ENCODE measurements at places on chromosomes 3 and 15.

DNA sequence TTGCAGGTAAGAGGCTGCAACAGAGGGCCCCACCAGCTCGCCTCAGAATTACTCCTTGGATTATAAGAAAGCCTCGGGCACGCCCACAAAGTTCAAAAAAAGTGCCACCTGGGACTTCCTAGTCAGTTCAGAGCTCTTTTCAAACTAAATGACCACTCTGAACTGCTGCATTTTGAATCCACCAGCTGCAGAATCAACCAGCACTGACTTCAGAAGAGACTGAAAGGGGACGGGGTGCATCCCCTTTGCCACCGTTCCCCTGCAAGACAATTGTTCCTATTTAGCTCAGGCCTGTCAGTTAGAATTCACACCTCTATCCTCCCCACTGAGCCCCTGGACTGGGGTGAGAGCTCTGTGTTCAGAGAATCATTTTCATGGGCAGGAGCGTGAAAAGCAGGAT lies 181.4 kb upstream of the GADL1 start:
- DNase-seq: no peak

DNA sequence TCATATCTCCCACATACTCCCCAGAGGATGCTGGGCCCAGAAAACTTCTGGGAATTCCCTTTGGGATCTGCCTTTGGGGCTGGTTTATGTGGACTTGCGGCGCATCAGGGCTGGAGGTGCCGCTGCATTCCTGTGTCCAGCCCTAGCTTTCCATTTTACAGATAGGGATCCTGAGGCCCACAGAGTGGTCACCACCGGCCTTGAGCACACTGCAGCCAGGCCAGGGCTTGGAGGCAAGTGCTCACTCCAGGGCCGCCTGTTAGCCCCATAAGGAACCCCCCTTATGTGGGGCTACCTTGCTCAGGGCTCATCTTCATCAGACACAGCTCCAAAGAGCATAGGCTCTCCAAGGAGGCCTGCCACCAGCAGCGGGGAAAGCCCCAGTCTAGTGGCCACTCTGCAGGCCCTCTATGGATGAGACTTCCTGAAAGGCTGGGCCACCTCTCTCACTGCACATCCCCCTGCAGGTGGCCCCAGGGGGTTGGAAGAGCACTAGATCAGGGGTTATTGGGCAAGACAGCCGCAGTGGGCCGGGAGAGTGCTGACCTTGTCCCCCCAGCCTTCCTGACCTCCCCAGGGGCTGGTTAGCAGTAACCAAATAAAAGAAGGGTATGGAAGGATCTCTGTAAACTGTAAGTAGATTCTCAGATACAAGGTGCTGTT lies 9.2 kb upstream of the ATP2B2 start:
- no peak for DNase-seq

GRCh38 chr3:141129049-141129448 lies 77.9 kb downstream of the SPSB4 start:
- no peak for DNase-seq

DNA sequence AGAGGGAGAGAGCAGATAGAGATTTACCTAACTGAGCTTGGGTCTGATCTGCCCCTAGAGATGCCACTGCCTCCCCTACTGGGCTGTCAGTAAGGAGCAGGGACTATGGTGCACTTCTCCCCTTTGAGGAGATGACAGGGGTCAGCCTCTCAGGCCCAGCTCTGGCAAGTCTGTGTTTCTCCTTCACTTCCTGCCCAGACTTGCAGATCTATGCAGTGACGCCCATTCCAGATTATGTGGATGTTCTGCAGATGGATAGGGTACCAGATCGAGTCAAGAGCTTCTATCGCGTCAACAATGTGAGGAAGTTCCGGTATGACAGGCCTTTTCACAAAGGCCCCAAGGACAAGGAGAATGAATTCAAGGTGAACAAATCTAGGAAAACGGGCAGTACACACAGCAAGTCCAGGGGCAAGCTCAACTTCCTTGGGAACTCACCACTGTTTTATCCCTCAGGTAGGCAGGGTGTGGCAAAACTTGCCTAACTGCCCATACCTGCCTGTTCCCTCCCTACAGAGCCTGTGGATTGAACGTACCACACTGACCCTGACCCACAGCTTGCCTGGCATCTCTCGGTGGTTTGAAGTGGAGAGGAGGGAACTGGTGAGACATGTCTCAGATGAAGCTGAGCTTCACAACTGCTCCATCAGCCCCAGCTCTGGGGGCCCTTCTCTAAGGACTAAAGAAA lies 29.1 kb upstream of the MANF start:
- DNase-seq: no peak

GRCh38 chr15:94075349-94075748 lies 156.0 kb upstream of the MCTP2 start:
- DNase-seq: peak; percentile 82

GRCh38 chr3:165983284-165983683 lies 146.1 kb upstream of the BCHE start:
- peak; percentile 6 for DNase-seq

DNA sequence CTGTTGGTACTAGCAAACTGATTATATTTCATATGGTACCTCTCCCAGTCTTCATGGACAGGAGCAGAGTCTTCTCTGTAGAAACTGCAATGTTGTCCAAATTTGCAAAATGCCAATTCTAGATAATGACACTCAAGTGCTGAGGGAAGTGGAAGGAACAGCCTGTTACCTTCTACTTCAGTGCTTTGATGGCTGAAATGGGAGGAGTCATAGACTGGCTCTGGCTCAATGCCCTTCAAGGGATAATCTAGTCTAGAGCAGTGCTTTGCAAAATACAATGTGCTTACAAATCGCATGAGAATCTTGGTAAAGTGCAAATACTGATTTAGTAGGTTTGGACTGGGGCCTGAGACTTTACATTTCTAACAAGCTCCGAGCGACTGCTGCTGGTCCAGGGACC lies 51.7 kb upstream of the ACP3 start:
- DNase-seq: no peak

GRCh38 chr15:72342385-72342784 lies 22.4 kb upstream of the CELF6 start:
- no peak for DNase-seq

- DNase-seq: no peak
Observed at GRCh38 chr15:72783004-72783639, 436 bp downstream of the ADPGK start.

DNA sequence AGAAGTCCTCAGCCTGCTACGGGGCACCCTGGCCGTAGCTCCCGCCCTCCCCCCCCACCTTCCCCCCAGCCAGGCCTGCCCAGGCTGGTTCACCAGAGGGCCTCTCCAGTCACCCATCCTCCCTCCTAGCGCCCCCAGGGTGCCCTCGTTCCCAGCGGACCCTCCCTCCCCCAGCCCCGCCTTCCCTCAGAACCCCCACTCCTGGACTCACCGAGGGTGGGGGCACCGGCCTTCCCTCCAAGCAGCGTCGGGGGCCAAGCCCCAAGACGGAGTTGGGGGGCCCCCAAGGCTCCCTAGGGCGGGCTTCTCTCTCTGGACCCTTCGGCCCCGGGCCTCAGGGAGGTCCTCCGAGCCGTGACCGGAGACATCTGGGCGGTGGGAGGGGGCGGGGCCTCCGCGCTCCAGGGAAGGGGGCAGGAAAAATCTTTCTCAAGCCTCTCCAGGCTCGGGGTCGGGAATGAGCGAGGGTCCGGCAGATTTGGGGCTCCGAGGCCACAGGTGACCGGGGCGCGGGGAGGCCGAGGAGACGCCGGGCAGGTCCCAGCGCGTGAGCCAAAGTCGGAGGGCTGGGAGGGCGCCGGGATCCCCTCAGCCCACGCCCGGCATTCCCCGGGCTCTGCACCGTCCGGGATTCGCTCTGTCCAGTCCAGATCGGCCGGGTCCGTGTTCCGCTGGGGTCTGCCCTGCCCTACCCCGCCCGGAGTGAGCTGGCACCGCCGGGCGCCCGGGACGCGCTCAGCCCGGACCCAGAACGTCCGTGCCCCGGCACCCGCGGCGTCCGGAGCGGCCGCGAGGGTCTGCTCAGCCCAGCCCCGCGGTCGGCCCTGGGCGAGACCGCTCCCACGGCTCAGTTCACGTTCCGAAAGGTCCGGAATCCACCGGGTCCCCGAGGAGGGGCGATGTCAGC lies 999 bp downstream of the INSYN1 start:
- DNase-seq: no peak

- DNase-seq: peak; percentile 79
Observed at GRCh38 chr15:36501063-36501678, 78.3 kb upstream of the CDIN1 start.

GRCh38 chr3:138303474-138303873 lies 26.2 kb downstream of the NME9 start:
- no peak for DNase-seq

- peak; percentile 61 for DNase-seq
Observed at GRCh38 chr15:74320352-74321247, 46.8 kb downstream of the CYP11A1 start.

DNA sequence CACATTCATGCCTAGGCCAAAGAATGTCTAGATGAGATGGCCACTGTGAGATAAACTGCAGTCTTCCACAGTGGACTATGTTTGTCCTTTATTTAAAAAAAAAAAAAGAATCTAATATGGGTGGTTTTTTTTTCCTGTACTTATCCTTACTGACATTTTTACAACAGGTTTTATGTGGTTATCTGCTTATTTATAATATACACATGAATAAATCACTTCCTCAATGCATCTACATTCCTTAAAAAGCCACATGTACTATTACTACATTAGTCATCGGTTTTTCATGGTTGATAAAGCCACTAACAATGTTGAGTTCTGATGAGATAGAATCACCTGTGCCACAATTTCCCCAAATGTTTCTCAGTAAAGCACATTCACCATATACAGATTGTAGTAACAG lies 341.3 kb upstream of the THBS1 start:
- DNase-seq: peak; percentile 85

- peak; percentile 67 for DNase-seq
Observed at GRCh38 chr15:43067717-43068461, 37.9 kb downstream of the UBR1 start.

DNA sequence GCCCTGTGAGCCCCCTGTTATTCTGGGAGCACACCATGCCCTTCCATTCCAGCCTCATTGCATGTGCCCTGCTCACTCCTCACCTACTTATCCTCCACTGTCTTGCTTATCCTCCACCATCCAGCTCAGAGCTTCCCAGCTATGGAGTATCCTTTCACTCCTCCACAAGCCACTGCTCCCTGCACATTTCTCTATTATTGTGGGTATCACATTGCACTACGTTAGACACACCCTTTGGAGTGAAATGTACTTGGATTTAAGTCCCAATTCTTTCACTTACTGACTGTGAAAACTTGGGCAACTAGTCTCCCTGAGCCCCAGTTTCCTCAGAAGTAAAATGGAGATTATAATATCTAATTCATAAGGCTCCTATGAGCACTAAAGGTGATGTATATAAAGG lies 4.3 kb downstream of the MASP1 start:
- no peak for DNase-seq

DNA sequence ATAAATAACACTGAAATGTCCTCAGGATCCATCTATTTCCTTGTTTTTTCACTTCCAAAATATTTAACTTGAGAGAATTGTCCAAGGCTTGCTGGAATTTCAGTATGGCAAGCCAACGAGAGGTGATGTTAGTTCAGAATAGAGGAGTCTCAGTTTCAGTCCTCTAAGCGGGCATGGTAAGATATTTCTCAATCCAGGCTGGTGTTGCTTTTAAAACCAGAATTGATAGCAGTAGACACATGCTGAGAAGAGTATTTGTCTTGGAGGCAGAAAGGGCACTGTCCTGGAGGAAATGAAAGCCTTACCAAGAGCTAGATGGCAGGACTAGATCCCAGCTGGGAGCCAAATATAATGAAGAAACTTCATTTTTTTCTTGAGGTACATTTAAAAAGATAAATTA lies 23.1 kb downstream of the PHLDB2 start:
- DNase-seq: no peak

DNA sequence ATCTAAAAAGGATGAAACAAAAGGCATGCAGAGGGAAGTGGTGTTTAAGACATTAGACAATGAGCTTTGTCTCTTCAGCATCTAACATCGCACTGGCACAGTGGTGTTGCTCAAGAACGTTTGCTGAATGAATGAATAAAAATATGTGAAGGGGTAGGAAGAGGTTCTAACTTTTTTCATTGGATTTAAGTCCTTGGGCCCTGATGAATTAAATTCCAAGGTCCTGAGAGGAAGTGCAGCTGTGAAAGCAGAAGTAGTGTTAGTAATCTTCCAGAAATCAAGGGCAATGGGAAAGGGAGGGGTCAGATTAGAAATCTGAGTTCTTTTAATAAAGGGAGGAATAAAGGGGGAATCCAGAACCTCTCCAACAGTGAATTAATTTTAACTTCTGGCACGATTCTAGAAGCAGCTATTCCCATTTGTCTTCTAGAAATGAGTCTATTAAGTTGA lies 29.6 kb downstream of the TLNRD1 start:
- DNase-seq: no peak

GRCh38 chr3:117059956-117060270 lies 350.3 kb downstream of the TUSC7 start:
- DNase-seq: no peak

DNA sequence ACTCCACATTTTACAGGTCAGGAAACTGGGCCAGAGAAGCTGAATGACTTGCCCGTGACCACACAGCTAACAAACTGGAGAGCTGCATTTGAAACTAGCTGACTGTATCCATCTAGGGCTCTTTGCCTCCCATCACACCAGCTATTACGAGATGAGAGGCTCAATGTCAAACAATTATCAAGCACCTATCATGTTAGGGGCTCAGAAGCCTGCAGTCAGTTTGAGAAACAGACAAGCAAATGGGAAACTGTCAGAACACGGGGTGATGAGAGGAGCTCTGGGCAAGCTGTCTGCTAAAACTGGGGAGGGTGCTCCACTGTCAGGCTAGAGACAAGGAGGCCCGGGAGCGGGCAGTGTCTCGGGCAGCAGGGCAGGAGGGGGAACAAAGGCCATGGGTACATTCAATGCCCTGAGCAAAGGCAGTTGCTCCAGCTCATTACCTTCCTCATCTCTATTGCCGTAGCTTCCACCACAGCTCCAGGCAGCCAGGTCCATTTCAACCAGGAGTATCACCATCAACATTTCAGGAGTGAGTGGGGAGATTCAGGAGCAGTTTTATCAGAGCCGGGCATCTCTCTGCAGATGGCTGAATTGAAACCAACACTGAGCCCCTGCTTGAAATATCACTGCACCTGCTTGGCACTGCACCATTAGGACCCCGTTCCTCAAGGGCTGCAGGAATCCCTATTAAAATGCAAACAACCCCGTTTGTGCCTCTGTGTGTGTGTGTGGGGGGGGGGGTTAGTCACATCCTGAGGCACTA lies 122.6 kb downstream of the RAB11A start:
- DNase-seq: no peak

DNA sequence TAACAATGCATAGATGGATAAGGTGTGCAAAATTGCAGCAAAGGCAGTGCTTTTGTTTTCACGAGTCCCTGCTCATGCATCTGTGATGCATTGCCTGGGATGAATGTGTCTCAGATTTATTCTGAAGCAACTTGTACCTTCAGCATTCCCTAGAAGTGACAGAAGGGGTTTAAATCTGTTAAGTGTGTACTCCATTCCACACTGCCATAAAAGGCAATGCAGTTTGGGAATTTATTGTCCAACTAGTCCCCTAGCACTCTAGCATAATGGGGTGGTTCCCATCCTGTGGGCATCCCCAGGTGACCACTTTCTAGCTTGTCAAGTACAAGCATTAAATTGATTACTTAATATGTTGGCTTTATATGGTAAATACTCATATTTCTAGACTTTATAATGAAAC lies 306.5 kb upstream of the CBLB start:
- DNase-seq: no peak

Measured in fibroblast of upper back skin (primary cell).